ENCODE measurements at places on chromosomes 2 and 18.

- H3K4me1 ChIP-seq: no peaks in the 10 kb centered on the region
- H3K36me3 ChIP-seq: no peaks in the 10 kb centered on the region
- no peaks in the 10 kb centered on the region for H3K27me3 ChIP-seq
- DNase-seq: no peak
- no peak overlapping the region for H3K4me3 ChIP-seq
- H3K27ac ChIP-seq: no peak overlapping the region
Observed at GRCh38 chr18:10315522-10315921, 138.9 kb upstream of the APCDD1 start.

- peaks cover 12% of the 10 kb centered on the region for H3K4me1 ChIP-seq
- H3K4me3 ChIP-seq: no peak overlapping the region
- H3K27me3 ChIP-seq: no peaks in the 10 kb centered on the region
- H3K27ac ChIP-seq: no peak overlapping the region
Observed at GRCh38 chr2:105373895-105374401, 24.9 kb downstream of the FHL2 start.

DNA sequence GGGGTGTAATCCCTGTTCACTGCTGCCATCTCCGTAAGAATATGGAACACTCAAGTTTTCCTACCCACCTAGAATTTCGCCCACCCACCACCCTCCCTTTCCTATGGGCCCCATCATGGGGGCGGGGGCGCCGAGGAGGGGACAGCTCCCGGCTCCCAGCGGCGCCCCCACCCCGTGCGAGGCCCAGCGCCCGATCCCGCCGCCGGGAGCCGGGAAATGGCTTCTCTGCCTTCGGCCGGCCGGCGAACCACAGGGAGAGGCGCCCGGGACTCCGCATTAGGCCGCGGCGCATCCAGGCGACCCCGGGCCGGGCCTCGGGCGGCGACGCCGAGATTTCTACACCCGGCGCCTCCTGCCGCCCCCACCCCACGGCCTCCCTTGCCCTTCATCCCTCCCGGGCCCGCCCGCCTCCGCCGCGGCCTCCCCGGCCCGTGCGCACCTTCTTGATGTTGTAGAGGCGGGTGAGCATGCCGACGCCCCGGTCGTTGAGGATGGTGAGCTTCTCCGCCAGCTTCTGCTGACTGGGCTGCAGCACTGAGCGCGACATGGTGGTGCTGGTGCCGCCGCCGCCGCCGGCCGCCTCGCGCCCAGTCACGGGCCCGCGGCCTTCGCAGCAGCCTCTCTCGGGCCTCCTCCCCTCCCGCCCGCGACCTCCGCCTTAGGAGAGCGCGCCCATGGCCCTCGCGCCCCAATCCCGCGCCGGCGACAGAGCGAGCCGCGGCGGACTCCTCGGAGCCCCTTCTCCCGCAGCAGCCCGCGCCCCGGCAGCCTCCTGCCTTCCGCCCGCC lies 510 bp downstream of the NCKAP1 start:
- no peak overlapping the region for H3K27ac ChIP-seq
- H3K4me3 ChIP-seq: peak overlapping the region; percentile 56
- no peak for DNase-seq
- peaks cover 23% of the 10 kb centered on the region for H3K4me1 ChIP-seq
- H3K36me3 ChIP-seq: no peaks in the 10 kb centered on the region

GRCh38 chr2:236718207-236718992 lies 148.8 kb downstream of the ACKR3 start:
- no peak for DNase-seq
- H3K36me3 ChIP-seq: no peaks in the 10 kb centered on the region
- no peak overlapping the region for H3K27ac ChIP-seq

DNA sequence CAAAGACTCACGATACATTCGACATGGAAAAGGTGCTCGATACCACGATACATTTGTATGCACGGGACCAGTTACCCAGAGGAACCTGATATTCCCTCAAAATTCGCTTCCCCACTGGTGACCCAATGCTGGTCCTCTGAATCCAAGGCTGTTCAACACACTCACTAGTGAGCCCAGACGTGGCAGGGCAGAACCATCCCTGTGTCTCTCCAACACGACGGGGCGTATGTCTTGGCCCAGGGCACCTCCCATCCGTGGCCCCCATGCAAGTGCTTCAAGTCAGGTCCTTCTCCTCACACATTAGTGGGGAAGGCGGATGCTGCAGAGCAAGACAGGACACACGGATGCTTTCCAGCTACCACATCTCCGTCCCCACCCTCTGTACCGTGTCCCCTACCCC lies 6.1 kb downstream of the CRACDL start:
- H3K27ac ChIP-seq: no peak overlapping the region
- peaks cover 3% of the 10 kb centered on the region for H3K27me3 ChIP-seq
- DNase-seq: no peak
- H3K4me1 ChIP-seq: no peaks in the 10 kb centered on the region
- H3K36me3 ChIP-seq: no peaks in the 10 kb centered on the region

DNA sequence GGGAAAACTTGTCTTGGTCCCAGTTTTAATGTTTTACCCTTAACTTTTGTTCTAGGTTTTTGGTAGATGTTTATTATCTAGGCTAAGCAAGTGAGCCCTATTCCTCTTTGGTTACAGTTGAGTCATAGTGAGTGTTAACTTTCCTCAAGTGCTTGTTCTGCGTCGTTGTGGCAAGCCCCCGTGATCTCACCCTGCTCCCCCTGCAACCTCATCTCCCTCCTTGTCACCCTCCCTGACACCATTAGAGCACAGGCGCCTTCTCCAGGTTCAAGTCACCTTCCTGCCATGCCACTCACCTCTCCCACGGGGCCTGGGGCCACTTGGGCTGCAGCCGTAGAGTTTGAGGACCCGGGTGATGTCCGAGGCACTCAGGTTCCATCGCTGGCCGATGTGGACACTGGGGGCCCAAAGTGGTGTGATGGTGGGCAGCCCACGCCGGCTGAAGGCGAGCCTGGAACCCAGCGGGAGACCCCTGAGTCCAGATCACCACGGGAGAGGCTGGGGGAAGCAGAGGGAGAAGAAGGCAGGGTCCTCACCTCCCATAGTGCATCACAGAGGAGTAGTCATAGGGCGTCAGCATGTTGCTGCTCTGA lies 8.7 kb downstream of the ASTL start:
- no peak overlapping the region for H3K27ac ChIP-seq
- H3K4me3 ChIP-seq: no peak overlapping the region
- no peaks in the 10 kb centered on the region for H3K36me3 ChIP-seq
- H3K4me1 ChIP-seq: no peaks in the 10 kb centered on the region

DNA sequence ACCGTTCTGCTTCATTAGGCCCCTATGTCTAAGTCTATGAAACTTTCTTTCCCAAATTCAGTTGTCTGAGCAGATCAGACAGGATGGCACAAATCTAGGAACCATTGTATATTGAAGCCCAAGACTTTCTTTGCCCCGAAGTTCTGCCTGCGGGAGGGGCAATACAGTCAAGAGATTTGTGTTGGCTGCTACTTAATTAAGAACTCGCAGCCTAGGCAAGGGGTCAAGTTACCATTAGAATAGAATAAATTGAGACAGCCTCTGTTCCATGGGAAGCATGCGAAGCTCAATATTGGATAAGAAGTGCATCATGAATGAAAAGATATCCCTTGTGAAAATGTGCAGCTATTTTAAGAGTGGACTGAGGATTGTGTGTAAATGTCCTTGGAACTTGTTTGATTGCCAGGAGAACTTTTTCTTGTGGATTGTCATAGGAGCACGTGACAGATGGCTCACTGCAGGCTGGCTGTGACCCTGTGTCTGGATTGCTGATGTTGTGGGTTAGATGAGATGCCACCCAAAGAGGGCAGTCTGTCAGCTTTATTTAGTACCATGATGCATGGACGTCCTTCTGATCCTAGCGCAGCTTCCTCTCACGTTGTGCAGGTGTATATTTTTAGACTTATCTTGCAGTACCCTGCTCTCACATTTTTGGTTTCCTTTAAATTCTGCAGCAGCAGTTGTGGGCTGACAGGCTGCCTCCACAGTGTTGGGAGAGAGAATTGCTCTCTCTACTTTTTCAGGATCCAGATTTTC lies 30.9 kb downstream of the HAUS1 start:
- no peak for DNase-seq
- no peaks in the 10 kb centered on the region for H3K27me3 ChIP-seq
- no peaks in the 10 kb centered on the region for H3K4me1 ChIP-seq
- no peaks in the 10 kb centered on the region for H3K36me3 ChIP-seq

All from effector memory CD4-positive, alpha-beta T cell (primary cell).